Epithelial cell of esophagus (primary cell): ENCODE measurements at places on chromosomes 4 and X.

DNA sequence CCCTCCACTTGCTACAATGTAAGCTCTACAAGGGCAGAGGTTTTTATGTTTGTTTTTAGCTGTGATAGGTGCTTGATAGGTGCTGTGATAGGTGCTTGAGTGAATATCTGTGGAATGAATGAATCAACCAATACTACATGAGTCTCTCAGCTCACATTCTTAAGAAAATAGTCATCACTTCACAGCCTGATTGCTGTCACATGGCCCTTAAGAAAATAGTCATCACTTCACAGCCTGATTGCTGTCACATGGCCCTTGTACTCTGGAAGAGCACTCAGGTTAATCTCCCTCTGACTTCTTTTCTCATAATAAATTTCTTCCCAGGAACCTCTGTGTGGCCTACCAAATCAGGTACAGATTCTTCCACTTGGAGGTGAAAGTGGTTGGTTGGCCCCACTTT, 335.2 kb downstream of the TENM3 start:
- peak; percentile 90 for DNase-seq

GRCh38 chr4:73193659-73194058, 64.9 kb downstream of the ANKRD17 start:
- DNase-seq: no peak

DNA sequence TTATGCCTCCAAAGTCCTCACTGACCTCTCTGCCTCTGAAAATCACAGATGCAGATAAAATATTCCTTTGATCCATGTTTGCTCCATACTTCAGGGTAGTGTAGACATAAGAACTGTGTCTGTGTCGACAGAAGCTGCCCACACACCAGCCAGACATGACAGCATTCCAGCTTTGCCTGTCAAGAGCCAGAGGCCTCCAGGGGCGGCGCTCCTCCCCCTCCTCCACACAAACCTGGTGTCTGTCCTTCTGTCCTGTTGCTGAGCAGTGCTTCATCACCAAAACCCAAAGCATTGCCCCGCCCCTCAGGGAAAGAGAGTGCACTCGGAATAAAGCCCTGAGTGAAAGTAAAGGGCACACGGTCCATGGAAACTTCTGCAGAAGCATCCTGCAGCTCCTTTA, 379.4 kb downstream of the FBXW7 start:
- DNase-seq: no peak

GRCh38 chr4:96526625-96527024, 686.7 kb downstream of the PDHA2 start:
- DNase-seq: no peak

- DNase-seq: peak; percentile 48
Measured at GRCh38 chr4:98448908-98449307, 187.7 kb downstream of the RAP1GDS1 start.

GRCh38 chr4:83581411-83582288, 45.7 kb downstream of the GPAT3 start:
- no peak for DNase-seq

DNA sequence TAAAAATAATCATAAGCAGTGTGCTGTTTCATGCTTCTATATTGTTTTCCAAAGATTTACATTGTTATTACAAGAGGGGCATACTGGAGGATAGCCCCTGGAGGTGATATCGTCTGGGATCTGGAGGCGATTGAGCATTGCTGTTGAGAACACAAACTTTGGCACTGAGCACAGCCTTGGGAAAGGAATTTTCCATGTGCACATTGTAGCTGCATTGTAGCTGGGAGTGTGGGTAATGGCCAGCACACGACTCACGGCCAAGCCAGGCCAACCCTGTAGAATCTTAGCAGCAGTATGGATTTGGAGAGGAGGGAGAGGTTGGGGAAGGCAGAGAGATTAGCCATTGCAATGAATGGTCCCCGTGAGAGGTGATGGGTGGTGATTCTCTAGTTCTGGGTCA, 121.9 kb downstream of the SMIM20 start:
- DNase-seq: no peak

- peak; percentile 63 for DNase-seq
Measured at GRCh38 chrX:153778684-153779101, 2.1 kb upstream of the SRPK3 start.
